Panc1 (cell line): ENCODE measurements at places on chromosomes 11 and 22. TPM values are rescaled to one million over a fixed set of nuclear protein-coding genes. Genes with fewer than 3 reads are reported as not detected.

DNA sequence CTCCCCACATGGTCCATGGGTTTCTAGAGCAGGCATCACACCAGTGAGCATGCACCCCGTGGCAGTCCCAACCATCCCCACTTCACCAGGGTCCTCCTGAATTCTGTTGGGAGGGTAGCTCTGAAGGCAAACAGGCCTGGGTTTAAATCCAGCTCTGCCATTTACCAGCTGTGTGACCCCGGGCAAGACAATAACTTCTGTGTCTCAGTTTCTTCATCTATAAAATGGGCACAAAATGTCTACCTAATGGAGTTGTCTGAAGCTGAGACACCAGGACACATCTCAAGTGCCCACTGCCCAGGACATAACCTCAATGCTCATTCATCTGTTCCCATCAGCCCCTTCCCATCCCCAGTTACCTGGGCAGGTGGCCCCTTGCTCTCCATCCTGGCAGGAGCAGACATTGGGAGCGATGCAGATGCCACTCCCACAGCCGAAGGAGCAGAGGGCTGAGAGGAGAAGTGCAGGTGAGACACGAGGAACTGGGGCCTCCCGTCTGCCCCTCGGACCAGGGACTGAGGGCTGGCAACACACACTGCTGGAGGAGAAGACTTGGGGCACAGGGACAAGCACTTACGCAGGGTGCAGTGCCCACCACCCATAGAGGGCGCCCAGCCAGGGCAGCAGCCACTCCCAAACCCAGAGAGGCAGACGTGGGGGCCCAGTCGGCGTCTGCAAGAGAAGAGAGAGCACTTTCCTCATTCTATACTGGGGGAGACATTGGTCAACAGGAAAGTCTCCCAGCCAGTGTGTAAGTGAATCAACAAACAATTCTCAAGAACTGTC is 4.0 kb downstream of the VWCE start:
- H3K36me3 ChIP-seq: no peaks in the 10 kb centered on the region
- no peaks in the 10 kb centered on the region for H3K27me3 ChIP-seq
- H3K4me3 ChIP-seq: no peak overlapping the region
- H3K4me1 ChIP-seq: no peaks in the 10 kb centered on the region
- no peak overlapping the region for H3K27ac ChIP-seq

DNA sequence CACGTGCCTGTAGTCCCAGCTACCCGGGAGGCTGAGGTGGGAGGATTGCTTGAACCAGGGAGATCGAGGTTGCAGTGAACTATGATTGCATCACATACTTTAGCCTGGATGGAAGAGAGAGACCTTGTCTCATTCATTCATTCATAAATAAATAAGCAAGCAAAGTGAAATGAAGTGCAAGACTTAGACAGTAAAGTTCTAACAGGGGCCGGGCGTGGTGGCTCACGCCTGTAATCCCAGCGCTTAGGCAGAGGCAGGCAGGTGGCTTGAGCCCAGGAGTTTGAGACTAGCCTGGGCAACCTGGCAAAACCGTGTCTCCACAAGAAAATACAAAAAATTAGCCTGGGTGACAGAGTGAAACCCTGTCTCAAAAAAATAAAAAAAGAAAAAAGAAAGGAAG is 1.6 kb upstream of the ZNF280A start:
- no peaks in the 10 kb centered on the region for H3K36me3 ChIP-seq
- H3K4me3 ChIP-seq: no peak overlapping the region
- H3K27me3 ChIP-seq: no peaks in the 10 kb centered on the region
- no peak overlapping the region for H3K27ac ChIP-seq

DNA sequence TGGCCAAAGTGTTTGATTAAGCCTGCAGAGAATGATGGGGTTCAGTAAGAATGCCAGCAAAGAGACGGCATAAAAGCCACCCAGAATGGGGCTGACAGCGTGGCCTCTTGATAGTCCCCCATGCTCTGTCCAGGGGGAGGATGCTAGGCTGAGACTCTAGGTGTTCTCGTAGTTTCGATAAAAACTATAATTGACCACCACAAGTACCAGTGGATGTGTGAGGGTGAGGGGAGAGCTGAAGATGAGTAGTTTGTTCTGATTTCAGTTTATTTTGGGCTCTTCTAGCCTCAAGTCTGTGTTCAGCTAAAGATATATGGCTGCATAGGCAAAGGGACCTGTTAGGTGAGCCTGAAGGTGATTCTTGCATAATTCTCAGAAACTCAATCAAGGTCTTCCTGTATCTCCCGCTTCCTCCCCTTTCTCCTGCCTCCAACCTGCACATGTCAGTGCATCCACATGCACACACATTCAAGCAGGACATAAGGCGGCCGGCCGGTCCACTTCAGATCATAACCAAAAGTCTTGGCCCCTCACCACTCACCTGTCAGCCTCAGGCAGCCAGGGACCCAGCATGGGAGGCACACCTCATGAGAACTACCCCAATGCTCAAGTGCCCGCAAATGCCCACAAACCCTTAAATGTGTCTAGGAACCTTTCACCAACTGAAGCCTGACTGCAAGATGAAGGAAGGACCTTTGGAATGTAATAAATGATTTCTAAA is 31.2 kb downstream of the FLI1 start:
- no peak overlapping the region for H3K27ac ChIP-seq
- H3K4me3 ChIP-seq: no peak overlapping the region
- no peak for DNase-seq
- no peaks in the 10 kb centered on the region for H3K4me1 ChIP-seq
- H3K36me3 ChIP-seq: no peaks in the 10 kb centered on the region

DNA sequence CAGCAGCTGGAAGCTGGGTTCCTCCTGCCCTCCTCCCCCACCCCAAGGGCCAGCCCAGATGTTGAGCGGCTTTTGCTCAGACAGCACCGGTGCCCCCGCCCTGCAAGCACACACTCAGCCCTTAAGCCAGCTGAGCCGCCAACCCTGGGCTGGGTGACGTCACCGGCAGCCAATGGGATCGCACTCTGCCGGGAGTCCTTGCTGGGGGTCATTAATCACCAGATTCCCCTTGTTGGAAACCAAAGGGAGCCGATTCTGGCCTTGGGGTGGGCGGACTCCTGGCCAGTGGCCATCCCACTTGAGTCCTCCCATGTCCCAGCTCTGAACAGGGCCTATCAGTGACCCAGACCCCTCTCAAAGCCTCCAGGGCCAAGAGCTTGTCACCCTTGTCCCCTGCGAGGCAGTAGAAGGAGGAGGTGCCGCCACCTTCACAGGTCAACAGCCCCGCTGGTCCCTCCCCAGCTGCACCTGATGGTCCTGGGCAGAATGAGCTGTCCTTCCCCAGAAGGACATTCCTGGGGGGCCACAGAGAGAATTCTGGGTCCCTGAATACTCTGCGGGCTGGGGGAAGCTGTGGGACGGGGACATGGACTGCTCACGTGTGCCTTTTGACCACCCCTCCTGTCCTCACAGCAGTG is 7.4 kb downstream of the DUSP8 start:
- no peaks in the 10 kb centered on the region for H3K36me3 ChIP-seq
- no peak for DNase-seq
- no peak overlapping the region for H3K27ac ChIP-seq
- peaks cover 2% of the 10 kb centered on the region for H3K4me1 ChIP-seq
- H3K27me3 ChIP-seq: no peaks in the 10 kb centered on the region
- H3K4me3 ChIP-seq: no peak overlapping the region

GRCh38 chr11:125157953-125158680 is 6.4 kb upstream of the PKNOX2 start:
- H3K4me1 ChIP-seq: no peaks in the 10 kb centered on the region
- no peak for DNase-seq
- H3K27ac ChIP-seq: no peak overlapping the region
- H3K36me3 ChIP-seq: no peaks in the 10 kb centered on the region

The CRY2 gene
- 14.6 TPM for total RNA-seq

DNA sequence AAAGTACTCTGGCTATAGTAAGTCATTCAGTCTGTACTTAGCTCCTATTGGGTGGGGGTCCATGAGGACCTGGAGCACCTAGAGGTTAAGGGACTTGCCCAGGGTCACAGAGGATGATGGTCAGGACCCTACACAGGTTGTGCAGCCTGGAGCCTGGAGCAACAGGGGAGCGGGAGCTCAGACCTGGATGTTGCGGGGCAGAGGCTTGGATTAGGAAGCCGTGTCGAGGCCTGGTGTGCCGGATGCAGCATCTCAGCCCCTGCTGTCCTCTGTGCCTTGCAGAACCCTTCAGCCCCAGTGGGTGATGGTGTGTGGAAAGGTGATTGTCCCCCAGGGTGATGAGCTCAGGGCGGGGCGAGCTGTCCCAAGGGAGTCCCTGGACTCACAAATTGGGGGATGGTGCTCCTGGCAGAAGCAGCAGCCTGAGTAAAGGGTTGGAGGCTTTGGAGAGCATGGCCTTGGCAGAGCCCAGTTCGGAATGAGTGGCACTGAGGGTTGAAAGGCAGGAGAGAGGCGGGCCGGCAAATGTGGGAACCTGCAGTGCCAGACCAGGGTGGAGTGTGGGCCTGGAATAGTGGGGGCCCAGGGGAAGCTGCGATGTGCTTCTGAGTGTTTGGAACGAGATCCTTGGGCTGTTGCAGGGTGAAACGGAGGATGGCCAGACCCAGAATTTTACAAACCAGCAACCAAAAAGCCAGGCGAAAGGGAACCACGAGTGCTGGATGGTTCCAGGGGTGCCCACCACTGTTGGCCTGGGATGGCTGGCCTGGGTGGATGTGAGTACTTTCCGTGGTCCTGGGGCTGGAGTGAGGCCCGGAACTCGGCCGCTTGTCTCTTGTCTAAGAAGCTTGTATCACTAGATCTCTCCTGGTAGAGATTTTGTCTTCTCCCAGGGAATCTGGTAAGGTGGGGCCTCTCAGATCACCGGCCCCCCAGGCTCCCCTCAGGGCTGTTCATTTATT is 2.9 kb downstream of the TPCN2 start:
- DNase-seq: no peak
- H3K4me1 ChIP-seq: peaks cover 30% of the 10 kb centered on the region
- H3K27me3 ChIP-seq: no peaks in the 10 kb centered on the region
- H3K4me3 ChIP-seq: no peak overlapping the region
- H3K36me3 ChIP-seq: no peaks in the 10 kb centered on the region; the same call in 1 of the 2 replicates

DNA sequence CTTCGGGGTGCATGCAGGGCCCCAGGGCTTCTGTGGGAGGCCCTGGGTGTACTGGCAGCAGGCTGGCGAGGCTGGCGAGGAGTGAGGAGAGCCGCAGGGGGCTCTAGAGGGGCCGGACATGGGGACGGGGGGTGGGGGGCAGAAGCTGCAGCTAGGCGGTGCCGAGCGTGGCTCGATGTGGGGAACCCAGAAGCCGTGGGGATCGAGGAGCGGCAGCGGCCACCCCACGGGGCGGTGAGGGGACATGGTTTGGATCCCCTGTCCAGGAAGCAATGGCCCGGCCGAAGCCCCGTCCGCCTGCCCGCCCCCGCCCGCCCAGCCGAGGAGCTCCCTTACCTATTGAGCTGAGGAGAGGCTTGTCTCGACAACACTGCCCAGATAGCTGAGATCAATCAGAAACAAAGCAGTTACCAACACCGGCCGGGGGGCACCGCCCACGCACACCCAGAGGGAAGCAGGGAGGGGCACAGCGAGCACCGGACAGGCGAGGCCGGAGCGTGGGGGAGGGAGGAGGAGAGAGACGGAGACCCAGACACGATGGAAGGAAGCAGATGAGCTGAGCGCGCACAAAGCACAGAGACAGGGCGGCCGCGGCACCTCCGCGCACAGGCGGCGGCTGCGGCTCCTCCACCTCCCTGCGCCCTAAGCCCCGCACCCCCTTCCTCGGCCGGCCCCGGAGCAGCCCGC is 38.7 kb downstream of the IGSF9B start:
- no peaks in the 10 kb centered on the region for H3K36me3 ChIP-seq
- no peak overlapping the region for H3K4me3 ChIP-seq
- H3K4me1 ChIP-seq: no peaks in the 10 kb centered on the region

- peak overlapping the region; percentile 68 for H3K4me3 ChIP-seq
- H3K27me3 ChIP-seq: no peaks in the 10 kb centered on the region
- peaks cover 20% of the 10 kb centered on the region; the same call in 1 of the 2 replicates for H3K4me1 ChIP-seq
- H3K27ac ChIP-seq: peak overlapping the region; percentile 94
- no peak for DNase-seq
- H3K36me3 ChIP-seq: no peaks in the 10 kb centered on the region
Observed at GRCh38 chr11:122883646-122883979, 1.1 kb downstream of the JHY start.

GRCh38 chr11:63592975-63593395 is 21.2 kb downstream of the PLAAT3 start:
- H3K27me3 ChIP-seq: no peaks in the 10 kb centered on the region
- no peaks in the 10 kb centered on the region for H3K4me1 ChIP-seq
- DNase-seq: no peak

The APOA5 gene
- 0.39 TPM for total RNA-seq
